ENCODE measurements at places on chromosomes 12 and 14.

GRCh38 chr12:94793191-94793595 is 142.8 kb upstream of the TMCC3 start:
- DNase-seq: no peak

GRCh38 chr12:93256256-93256969 is 121.3 kb upstream of the NUDT4 start:
- DNase-seq: no peak

GRCh38 chr14:91674911-91675310 is 57.0 kb downstream of the CATSPERB start:
- no peak for DNase-seq

- DNase-seq: no peak
These were observed 148.6 kb downstream of the ANO4 start for GRCh38 chr12:100942984-100943749.

DNA sequence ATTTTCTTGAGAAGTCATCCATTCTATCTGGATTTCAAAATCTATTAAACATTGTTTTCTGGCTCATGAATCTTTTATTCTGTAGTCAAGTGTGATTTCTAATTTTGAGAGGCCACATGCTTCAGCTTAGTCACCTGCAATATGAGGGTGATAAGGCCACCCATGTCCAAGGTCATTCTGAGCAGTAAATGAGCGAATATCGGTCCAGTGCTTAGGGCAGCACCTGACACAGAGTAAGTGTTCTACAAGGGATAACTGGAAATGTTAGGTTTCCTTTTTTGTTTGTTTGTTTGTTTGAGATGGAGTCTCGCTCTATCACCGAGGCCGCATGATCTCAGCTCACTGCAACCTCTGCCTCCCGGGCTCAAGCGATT is 34.2 kb downstream of the AACS start:
- DNase-seq: no peak

- DNase-seq: no peak
These were observed 816.2 kb downstream of the DIO2 start for GRCh38 chr14:79395061-79395460.

- no peak for DNase-seq
These were observed 2.3 kb upstream of the OTX2 start for GRCh38 chr14:56812364-56813141.

GRCh38 chr12:120156315-120157259 is 37.9 kb downstream of the GCN1 start:
- DNase-seq: no peak

DNA sequence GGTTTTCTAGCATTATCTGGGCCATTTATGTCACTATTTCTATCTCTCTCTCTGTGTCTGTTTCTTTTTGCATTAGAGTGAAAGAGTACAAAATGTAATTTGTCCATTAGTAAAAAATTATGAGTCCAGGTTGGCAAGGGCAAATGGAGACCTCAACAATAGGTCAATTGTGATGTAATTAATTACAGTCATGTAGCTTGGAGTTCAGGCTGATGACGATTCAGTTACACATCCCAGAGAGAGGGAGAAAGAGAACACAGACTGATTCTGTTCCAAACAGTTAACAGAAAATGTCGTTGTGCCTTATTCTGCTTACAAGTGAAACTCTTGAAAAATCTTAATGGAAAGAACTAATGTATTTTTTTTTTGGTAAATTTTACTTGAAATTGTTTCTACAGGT is 83.3 kb downstream of the ATXN7L3B start:
- DNase-seq: no peak
